ENCODE measurements at places on chromosomes 6 and 20.

DNA sequence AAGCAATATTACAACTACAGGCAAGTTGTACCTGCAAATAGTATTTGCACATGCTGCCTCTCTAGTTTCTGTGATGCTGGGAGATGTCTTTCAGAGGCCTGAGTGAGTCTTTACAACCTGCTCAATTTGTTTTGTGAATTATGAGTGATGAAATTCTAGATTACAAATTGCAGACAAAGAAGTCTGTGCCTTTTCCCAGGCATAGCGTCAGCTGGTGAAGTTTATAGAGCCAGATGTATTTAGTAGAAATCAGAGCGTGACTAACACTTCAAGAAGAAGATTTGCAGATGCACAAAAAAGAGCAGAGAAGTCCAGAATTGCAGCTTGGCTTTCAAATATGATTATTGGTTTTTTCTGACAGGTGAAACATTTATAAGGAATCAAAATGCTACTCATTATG lies 289.9 kb downstream of the PLCB1 start:
- no peak for DNase-seq

DNA sequence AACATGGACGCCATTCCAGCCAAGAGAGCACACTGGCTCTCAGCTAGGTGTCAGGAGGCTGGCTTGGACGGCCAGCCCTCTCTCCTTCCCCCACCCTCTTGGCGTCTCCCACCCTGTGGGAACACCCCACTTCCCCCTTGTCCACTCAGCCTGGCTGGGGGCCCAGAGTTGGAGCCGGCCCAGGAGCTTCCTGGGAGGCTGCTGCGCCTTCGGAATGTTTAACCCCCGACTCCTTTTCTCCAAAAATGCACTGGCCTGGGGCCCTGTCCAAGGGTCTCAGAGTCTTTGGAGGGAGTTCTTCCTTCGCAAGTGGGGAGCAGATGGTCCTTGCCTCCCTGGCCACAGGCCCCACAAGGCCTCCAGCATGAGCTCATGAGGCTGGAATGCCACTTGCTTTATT lies 4.1 kb downstream of the ADAM33 start:
- DNase-seq = no peak

DNA sequence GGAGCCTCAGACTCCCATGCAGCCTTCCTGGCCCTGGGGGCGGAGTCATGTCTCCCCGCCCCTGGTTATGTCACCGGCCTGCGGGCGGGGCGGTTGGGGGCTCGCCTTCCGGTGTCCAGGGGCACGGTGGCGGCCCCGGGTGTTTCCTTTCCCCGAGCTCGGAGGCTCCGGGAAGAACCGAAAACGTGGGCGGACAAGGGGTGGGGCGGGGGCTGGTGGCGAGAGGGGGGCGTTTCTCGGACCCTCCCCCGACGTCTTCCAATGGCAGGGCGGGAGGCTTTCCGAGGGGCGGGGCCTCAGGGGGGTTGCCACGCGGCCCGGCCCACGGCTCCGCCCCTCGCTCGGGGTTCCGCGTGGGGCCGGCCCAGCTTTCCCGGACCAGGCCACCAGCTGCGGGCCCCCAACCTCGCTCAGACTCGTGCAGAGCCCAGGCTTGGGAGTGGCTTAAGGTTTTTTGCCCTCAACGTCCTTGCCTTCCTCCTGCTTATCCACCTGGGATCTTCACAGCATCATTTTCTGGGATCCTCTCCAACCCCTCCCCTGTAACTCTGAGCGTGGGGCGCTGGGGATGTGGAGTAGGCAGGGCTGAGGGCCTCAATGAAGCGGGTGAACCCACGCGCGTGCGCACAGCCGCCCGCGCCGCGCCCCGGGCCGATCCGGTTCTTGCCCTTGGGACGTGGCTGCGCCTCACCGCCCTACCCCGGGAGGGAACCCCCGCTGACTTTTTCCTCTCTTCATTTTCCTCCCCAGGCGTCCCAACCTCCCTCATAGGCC lies 2.1 kb upstream of the NRN1 start:
- peak; percentile 97 for DNase-seq

DNA sequence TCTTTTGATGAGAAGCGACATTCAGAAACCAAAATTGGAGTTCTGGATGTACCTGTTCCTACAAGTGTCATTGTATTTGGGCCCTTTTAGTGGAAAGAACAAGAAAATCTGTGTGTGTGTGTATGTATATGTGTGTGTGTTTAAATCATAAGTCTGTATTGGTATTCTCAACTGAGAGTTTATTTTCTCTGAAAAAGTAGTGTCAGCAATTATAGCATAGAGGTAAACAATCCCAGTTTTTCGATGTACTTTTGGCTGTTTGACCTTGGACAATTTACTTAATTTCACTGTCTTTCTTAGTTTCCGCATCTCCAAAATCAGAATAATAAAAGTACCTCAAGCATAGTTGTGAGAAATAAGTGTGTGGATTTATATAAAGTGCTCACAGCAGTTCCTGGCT lies 57.2 kb downstream of the EYA4 start:
- DNase-seq = no peak

- no peak for DNase-seq
Measured at GRCh38 chr6:113591896-113592827, 265.0 kb upstream of the MARCKS start.

DNA sequence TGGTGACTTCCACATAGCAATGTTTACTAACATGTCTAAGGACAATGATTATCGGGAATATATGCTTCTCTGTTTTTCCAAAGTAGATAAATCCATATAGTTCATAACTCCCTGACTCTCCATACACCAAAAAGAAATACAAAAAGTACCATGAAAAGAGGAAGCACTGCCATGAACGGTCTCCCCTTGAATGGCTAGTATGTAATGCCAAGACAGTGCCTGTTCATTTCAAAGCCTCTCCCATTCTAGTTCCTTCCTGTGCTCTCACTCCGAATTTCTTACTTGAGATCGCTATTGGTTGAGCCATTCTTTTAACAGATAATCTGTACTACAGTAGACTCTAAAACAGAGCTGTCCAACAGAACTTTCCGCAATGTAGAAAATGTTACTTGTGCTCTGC lies 54.8 kb upstream of the EDN1 start:
- no peak for DNase-seq

GRCh38 chr6:92538275-92538674 lies 881.1 kb downstream of the EPHA7 start:
- DNase-seq = no peak

- DNase-seq = no peak
Measured at GRCh38 chr6:108243836-108244235, 17.0 kb downstream of the SNX3 start.

DNA sequence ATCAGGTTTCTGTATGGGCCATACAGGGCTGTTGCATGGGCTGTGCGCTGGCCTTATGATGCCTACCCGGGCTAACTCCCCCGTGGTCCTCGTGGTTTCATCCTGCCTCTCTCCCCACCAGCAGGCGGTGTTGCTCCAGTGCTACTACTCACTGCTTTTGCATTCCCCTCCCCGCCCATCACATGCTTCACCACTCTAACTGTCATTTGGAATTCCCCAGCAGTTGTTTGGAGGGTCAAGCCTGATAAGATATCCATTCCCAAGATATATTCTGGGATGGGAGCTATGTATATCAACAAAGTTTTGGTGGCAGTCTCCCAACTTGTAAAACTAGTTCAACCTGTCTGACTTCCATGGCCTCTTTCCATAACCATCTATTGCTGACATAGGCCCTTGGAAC lies 233.2 kb upstream of the SOX4 start:
- no peak for DNase-seq

DNA sequence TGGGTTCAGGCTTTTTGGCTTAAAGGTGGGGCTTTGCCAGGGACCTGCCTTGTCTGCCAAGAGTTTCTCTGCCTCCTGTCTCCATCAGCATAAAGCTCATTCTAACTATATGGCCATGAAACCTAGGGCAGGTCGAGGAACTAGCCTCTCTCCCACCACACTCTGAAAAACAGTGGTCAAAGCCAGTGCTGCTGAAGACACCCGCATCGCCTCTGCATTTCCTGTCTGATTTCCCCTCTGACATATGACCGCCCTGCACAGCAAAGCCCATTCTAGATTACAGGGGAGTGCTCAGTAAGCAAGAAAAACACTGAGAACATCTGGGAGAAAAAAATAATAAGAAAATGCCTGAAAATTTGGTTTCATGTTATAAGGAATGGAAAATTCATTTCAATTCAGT lies 573.6 kb downstream of the PRKN start:
- no peak for DNase-seq

GRCh38 chr20:6533351-6533750 lies 234.1 kb upstream of the BMP2 start:
- peak; percentile 52 for DNase-seq

- no peak for DNase-seq
Measured at GRCh38 chr20:58228103-58228483, 360 bp downstream of the ANKRD60 start.

DNA sequence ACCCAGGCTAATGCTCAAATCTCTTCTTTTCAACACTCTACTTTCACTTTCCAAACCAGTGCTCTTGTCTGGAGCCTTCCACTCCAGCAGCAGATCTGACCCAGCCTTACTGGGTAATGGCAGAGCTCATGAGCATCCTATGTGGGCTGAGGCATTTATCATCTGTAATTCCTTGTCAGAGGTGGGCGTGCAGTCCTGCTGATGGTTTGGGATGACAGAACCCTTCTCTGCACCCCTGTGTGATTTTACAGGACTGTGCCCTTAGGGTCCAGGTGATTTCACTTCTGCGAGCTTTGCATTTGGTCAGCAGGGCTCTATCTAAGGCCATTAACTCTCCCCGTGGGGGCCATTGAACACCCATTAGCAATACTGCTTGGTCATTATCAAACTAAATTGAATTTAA lies 55.4 kb downstream of the LAMA4 start:
- no peak for DNase-seq

GRCh38 chr20:58843128-58843556 lies 7.6 kb downstream of the GNAS-AS1 start:
- DNase-seq = no peak

DNA sequence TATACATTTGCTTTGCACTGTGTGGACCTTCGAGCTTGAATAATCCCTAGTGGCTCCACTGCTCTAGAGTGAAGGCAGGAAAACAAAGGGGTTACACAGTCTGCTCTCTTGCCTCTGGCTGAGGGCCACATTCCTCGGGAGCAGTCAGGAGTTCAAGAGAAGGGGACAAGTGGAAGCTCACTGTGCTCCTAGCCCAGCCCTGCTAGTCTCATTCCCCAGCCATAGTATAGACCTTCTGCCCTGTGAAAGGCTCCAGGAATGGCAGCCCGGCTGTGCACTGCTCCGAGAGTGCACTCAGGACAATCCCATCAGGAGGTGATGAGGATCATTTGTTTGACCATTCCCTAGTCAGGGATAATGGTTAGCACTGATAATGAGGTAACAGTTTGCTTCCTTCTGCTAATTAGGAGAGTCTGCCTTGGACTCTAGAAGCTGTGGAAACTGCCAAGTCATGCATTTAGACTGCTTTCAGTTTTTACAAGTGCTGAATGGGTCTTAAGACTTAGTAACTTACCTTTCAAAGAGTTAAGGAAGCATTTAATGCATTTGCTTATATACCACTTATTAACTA lies 8.5 kb downstream of the IYD start:
- no peak for DNase-seq

DNA sequence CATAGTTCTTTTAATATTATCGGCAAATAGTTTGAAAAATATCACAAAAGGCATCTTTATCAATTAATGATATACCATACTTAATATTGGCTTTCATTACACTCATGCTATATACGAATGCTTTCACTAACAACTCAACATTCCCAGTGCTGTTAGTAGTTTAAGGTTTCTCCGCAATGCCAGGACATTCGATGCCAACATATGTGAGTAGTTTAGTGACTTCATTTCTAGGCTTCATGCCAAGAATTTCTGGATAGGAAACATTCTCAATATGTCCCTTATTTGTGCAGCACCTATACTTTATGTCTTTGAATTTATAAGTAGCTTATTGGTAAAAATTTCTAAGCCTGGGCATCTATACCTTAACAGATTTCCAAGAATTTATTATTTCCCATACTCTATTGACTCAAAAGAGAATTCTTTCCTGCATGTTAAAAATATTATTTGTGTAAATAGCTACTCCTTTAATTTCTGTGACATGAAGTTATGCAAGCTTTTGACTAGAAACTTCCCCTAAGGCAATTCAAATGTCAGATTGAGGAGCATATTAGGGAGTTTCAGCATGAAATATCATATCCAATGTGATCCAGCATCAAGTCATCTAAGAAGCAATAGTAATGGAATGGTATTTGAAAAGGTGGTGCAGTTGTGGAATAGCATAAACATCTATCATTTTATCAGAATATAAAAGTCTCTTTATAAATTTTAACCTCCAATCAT lies 236.0 kb upstream of the STXBP5 start:
- DNase-seq = no peak

- no peak for DNase-seq
Measured at GRCh38 chr20:32201296-32201976, 6.1 kb downstream of the PLAGL2 start.

DNA sequence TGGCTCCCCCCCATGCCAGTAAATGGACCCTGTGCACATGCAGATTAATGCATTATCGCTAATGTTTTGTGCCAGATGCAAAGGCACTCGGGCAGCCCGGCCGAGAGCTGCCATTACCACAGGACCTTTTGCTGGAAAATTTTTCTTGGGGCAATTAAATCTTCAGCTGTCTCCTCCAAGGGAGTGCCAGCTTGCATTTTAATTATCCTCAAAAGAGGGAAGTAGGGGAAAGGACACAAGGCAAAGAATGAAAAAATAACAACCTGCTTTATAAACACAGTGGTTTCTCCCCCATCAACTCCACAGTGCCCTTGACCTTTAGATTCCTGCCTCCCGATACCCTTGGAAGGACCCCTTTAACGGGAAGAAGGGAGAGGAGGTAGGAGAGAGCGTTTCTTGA lies 48.2 kb downstream of the PDYN start:
- no peak for DNase-seq

GRCh38 chr6:2514965-2515543 lies 235.7 kb downstream of the MYLK4 start:
- DNase-seq = no peak

DNA sequence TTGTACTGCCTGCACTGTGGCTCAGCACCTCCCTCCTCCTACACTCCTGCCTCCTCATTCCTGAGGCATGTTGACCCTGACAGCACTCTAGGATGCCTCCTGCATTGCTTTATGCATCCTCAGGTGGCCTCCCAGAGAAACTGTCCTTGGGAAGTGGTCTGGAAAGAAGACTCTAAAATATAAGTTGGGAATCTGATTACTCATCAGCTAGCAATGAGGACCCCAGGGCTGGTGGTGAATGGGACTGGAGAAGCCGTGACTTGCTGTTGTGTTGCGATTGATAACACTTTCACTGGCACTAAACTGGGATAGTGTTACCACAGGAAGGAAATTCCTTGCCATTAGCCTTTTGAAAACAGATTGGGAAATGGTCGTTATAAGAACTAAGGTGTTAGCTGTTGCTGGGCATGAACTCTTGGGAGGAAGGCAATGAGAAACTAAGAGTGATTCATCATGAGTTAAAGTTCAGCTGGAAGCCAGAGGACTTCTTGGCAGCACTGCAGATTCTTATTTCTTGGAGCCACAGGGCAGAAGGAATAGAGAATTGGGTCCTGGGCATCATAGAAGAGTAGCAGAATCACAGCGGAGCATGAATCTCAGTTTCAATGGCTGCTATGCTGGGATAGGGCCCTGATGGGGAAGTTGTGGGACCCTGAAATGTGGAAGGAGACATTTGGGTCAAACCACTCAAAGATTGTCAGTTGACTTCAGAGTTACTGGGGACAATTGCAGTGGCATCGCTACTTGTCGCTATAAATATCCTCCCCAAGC lies 10.1 kb upstream of the SIRPD start:
- DNase-seq = no peak

GRCh38 chr20:45758096-45758495 lies 33.6 kb downstream of the WFDC3 start:
- DNase-seq = no peak

GRCh38 chr6:106444777-106445507 lies 84.4 kb downstream of the CRYBG1 start:
- peak; percentile 79 for DNase-seq

Data from NCI-H82 (cell line).